IMR-90 (cell line): ENCODE measurements at places on chromosomes 3 and 15. TPM values are rescaled to one million over a fixed set of nuclear protein-coding genes. Genes with fewer than 3 reads are reported as not detected.
A peak's percentile ranks its signal among the peaks of the same experiment; 100 is the strongest.

GRCh38 chr15:64942356-64942755 lies 30.7 kb downstream of the ANKDD1A start:
- DNase-seq, result no peak

DNA sequence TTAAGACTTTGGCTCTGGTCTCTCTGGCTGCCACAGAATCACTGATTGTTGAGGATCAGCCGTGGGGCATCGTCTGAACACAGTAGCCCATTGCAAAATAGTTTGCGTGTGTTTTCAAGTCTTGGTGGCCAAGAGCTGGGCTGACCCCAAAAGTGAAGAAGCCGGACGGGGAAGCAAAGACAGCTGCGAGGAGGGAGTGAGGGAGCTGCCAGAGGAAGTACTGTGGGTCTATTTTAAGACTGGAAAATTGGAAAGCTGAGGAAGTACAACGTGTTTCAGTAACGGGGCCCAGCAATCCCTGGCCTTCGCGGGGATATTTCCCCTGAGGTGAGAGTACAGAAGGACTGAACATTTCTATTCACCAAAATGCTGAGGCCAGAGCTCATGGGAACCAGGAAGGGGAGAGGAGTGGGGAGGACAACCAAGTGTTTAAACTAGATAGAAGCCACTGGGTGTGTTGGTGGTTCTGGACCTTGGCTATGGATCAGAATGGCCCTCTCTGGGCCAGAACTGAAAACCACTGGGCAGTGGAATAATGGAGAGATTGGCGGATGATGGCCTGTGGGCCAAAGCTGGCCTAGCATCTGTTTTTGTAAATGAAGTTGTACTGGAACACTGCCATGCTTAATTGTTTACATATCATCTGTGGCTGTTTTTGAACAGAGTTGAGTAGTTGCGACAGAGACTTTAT lies 34.1 kb upstream of the LIMD1 start:
- DNase-seq, result peak; percentile 42

- DNase-seq, result no peak
Measured at GRCh38 chr15:61295239-61295638, 66.1 kb upstream of the RORA start.

DNA sequence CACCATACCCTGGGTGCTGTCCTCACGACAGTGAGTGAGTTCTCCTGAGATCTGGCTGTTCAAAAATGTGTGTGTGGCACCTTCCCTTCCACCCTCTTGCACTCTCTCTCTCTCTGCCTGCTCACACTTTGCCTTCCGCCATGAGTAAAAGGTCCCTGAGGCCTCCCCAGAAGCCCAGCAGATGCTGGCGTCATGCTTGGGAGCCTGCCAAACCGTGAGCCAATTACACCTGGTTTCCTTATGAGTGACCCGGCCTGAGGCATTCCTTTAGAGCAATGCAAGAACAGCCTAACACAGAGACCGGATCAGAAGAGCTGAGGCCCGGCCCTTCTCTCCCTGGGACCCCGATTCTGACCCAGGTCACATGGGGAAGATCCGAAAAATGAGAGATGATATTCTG lies 15.4 kb downstream of the TMEM44 start:
- DNase-seq, result peak; percentile 53

GRCh38 chr15:62066663-62067447 lies at the start of gene C2CD4A:
C2CD4A (plus strand) TSS chr15:62066977; CDS start chr15:62067614, 637 bp downstream.
- peak; percentile 42 for DNase-seq

DNA sequence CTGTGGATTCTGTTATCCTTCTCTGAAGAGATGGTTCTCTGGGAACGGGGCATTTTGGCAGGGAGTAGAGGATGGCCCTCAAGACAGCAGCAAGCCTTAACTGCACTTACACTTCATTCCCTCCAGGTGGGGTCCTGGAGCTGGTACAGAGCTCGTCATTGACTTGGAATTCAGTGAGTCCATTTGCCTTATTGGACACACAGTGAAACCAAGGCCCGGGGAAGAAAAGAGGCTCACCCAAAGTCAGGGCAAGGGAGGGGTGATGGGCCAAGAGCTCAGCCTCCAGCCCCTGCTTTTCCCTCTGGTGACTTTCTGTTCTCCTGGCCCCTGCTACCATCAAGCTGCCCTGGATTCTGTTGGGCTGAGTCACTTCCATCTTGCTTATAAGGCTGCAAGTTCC lies 125.6 kb downstream of the ETFA start:
- DNase-seq, result peak; percentile 75

- no peak for DNase-seq
Measured at GRCh38 chr3:25678581-25678980, 13.9 kb upstream of the TOP2B start.

DNA sequence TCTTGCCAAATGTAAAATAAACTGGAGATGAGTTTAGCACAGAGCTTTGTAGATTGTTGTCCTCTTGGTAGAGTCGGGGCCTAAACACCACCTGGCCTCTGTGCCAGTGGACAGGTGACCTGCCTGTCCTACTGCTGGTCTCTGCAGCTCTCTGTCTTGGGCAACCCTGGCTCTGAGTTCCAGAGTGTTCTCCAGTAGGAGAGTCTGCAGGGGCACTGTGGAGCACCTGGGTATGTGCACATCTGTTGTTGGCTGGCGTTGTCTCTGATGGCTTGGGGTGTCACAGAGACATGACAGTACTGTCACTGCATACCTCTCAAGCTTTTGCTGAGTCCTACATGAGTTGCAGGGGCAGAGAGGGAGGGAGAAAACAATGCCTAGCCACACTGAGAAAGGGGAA lies 112.6 kb downstream of the IGF1R start:
- no peak for DNase-seq

DNA sequence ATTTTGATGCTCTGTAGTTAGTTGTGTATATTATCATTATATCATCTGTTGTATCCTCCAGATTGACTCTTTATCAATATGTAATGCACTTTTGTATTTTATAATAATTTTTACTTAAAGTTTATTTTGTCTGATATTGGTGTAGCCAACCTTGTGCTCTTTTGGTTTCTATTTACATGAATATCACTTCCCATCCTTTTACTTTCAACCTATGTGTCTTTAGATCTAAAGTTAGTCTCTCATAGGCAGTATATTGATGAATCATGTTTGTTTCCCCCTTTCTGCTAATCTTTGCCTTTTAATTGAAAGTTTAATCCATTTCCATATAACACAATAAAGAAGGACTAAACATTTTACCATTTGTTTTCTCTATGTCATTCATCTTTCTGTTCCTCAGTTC lies 28.1 kb upstream of the CD200R1L start:
- DNase-seq, result no peak

DNA sequence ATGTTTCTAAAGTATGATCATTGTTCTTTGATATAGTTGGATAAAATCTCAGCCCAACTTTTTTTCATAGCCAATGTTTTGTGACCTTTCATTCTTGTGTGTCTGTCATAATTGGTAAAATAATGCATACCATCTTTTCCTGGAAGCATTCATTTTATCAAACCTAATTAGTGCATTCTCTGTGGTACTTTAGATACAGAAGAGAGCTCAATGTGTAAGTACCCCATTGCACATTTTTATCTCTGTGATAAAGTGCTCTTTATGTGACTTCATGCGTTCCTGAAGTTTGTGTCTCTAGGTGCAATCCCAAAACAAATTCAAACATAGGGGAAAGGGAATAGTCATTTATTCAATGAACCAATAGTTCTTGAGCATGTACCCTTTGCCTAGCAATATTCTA lies 628.5 kb downstream of the GBE1 start:
- DNase-seq, result no peak

DNA sequence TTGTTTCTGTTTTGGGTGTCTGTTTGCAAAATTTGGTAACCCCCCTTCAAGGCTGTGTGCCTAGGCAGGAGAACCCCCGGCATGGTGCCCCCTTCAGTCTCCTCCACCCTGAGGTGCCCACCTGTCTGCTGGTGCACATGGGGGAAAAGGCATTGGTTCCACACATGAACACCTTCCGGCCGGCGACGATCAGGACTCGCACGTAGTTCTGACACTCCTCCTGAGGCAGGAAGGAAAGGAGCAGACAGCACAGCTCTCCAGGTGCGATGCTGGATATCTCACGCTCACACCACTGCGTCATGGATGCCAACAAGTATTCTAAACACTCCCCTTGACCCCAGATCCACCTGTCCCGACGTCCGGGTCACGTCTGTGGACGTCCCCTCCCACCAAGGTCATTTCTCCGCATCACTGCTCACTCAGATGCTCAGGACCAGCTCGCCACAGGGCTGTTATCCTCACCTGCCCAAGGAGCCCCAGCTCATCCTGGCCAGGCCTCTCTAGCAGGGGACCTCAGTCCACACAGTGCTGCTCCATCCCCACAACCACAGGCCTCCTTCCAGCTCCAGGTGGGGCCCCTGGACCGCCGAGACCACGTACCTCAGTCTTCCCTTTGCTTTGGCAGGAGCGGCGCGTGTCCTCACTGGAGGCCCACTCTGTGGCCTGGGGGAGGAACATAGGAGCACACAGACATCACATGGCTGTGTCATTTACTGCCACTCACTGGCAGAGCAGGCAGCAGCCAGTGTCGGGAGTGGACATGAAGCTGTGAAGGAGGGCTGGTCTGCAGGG lies 99.0 kb downstream of the SEMA5B start:
- DNase-seq, result no peak

DNA sequence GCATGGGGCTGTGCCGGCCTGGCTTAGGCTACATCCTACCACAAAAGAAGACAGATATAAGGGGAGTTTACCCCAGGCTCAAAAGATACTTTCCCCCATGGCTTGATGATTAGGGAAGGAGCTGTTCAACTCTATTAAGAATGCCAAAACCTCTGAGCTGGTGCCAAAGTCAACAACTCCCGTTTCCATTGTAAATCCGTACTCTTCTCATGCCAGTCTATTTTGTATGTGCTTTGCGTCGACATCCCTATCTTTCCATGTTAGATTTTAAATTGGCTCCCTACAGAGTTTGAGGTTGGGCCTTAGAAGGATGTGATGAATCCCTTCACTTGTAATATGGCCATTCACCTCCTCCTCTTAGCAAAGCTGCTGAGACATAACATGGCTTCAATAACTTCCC lies 46.9 kb downstream of the RLBP1 start:
- no peak for DNase-seq

- DNase-seq, result no peak
Measured at GRCh38 chr15:88748081-88748480, 55.2 kb upstream of the ACAN start.

DNA sequence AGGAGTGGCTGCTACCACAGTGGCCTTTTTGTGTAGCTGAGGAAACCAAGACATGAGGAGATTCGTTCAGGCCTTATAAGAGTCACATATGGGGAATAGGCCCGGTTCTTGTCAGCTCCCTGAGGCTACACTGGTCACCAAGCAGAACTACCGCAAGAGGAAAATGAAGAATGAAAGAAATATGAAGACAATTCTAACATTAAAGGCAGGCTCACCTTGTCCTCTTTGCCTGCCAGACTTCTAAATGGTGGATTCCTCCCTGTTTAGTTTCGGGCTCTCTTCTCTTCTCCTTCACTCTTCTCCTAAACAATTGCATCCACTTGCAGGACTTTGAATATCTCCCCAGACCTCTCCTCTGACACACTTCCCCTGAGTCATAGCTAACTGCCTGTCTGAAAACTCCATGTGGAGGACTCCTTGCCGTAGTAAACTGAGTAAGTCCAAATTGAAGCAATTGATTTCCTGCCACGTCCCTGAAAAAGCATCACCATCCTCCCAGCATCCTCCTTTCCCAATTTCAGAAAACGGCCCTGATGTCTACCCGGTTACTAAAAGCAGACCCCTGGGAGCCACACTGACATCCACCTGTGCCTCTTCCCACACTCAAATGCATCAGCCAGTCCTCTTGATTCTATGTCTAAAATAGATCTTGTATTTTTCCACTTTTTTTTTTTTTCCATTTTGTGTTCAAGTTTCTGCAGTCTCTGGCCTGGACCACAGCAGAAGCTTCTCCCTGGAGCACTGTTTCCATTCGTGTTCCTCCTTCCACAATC lies 30.3 kb upstream of the VEPH1 start:
- peak; percentile 94 for DNase-seq

GRCh38 chr3:36903119-36903882 lies 41.6 kb downstream of the TRANK1 start:
- no peak for DNase-seq

GRCh38 chr3:29072611-29073010 lies 208.3 kb upstream of the RBMS3 start:
- DNase-seq, result peak; percentile 61

DNA sequence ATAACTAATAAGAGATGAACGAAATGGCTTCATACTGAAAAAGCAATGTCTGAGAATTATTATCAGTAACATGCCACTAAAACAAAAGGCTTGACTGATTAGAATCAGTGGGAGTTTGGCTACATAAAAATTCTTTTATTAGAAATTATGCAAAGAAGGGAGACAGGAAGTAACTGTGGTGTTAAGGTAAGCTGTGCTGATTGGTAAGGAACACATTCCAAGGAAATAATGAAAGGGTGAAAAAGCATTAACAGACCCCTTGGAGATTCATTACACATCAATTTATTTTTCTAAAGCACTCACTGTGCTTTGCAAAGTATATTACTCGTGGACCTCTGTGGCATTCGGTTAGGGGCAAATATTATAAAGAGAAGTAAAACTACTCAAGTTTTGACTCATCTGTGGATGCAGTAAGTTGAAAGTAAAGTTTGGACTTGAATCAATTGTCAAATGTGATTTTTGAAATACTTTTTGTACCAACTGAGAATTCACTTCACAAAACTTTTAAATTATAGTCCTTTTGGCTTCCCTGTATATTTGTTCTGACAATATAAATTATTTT lies 176.1 kb upstream of the ZPLD1 start:
- DNase-seq, result no peak

- peak; percentile 71 for DNase-seq
Measured at GRCh38 chr15:89828281-89829145, 13.9 kb upstream of the ANPEP start.

- no peak for DNase-seq
Measured at GRCh38 chr15:59096429-59096828, 8.5 kb upstream of the CCNB2 start.

DNA sequence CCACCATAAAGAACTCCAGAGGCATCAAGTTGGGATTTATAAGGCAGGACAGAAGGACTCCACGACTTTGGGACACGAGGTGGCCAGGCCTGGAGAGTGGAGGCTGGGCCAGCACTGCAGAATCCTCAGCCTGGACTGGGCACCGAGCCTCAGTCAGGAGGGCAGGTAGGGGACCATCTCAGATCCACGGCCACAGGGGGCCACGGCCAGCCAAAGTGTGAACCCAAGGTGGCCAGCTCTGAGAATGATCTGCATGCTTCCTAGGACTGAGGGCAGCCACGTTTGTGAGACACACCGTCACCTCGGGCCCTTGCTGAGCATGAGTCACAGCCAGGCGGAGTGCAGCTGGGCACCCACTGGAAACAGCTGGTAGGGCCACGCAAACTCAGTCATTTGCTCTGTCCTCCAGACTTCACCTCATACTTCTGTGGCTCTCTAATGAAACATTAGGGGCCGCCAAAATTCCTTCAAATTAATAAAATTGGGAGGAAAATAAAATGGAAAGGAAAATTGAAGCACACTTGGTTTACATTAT lies 65.8 kb downstream of the CTNNB1 start:
- DNase-seq, result peak; percentile 45

- no peak for DNase-seq
Measured at GRCh38 chr15:31306426-31307269, 20.0 kb upstream of the KLF13 start.

- DNase-seq, result no peak
Measured at GRCh38 chr3:170632780-170633179, 46.9 kb upstream of the SLC7A14 start.

Gene CYP1A2
- not detected in 2 replicates for total RNA-seq

Gene CHRNA3
- total RNA-seq, result not detected in 2 replicates

Gene IL5RA
- total RNA-seq, result not detected in 2 replicates

Gene C3orf85
- total RNA-seq, result not detected in 2 replicates

Gene SLC22A14
- total RNA-seq, result under 0.01 TPM in 1 of 2 replicates, not detected in the other
